Lower leg skin (tissue), 4 donors: ENCODE measurements at places on chromosomes 3 and 15. TPM values are rescaled to one million over a fixed set of nuclear protein-coding genes. Genes with fewer than 3 reads are reported as not detected.

DNA sequence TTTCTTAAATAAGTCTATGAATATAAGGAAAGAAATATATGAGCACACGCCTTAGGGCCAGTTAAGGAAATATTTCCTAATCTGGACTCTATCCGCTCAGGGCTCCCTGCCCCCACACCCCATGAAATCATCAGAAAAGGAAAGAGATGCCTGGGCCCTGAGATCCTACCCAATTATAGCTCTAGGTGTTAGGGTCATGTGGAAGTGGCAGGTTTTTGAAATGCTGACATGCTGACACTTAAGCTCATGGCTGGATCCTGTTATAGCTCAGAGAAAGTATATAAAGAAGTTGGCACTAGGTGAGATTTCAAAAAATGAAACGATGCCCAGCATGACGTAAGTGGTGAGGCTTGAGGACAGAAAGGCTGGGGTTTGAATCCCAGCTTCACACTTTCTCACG is 43.5 kb upstream of the AKAP13 start:
- DNase-seq, result no peak

DNA sequence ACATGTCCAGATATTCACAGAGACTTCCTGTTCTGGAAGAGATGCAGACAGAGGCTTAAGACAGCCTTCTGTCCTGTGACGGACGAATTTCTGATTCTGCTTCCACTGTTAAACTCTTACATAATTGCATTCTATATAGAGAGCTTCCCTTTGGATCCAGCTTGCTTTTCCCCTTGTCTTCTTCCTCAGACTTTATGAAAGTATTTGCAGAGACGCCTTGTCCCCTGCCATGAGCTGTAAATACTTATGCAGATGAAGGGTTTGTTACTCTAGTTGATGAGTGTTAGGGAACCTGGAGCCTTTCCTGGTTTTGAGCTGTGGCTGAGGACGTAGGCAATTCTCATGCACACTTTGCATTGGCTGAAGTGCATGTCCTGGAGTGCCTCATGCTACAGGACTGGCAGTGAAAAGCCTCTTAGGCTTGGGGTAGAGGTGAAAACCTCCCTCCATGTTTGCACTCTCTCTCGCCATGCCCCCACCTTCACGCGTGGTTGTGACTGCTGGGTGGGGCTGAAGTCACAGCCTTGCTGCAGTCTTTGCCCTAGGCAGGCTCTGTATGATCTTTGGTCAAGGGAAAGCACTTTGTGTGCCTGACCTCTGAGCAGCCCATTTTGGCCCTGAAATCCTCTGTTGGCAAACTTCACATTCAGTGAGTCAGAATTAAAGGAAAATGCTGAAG is 286.6 kb downstream of the PTPRG start:
- DNase-seq, result peak; percentile 35

The LRIG1 gene
- 85.3 TPM for total RNA-seq

DNA sequence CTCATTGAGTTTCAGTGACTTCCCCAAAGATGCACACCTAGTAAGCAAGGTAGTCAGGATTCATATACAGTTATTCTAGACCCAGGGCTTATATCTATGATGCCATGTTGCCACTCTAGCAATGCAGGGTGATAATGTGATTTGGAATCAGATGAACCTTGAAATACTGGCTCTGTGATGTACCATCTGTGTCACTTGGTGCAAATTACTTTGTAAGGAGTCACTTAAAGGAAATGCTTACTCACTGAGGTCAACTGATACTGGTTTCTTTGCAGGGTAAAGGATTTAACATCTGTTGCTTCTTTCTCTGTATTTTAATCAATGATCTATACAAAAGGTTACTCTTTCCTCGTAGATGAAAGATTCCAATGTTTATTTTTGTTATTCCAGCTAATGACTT is 10.8 kb downstream of the ASB14 start:
- DNase-seq, result no peak

DNA sequence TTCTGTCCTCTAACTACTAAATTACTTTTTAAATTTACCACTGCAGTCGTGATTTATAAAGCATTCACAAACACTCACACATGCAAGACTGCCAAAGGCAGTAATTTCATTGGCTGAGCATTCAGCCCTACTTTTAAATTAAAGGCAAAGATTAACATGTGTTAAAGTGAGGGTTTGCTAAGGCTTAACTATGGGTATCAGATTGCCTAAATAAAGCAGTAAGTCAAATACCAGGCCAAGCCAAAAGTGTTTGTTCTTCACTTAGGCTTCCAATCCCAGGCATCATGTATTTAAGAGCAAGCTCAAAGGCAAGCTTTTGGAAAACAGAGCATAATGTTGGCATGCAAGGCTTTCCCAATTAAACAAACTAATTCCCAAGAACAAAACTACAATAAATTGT is 187.3 kb downstream of the SUCNR1 start:
- no peak for DNase-seq

The GOLGA6D gene
- total RNA-seq, result 0.08 TPM

- DNase-seq, result no peak
Observed at GRCh38 chr15:60704129-60704528, 225.2 kb upstream of the ICE2 start.

The AADACL2 gene
- 73.1 TPM for total RNA-seq

The TEX9 gene
- total RNA-seq, result 6.0 TPM

DNA sequence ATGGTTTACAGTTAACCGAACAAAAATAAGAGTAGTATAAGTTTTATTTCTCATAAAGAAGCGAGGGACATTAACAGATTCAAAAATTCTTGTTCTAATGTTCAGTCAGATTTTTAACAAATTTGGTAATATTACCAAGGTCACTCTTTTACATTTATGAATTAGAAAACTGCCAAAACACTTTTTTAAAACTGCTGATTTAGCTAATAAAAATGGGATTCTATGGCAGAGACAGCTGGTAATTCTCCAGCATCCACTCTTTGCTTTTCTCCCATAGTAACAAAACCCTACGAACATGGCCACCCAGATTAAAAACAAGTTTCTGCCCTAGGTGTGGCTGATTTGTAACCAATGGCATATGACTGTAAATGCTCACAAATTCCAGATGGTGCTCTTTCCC is 71.2 kb downstream of the GPR160 start:
- DNase-seq, result no peak

DNA sequence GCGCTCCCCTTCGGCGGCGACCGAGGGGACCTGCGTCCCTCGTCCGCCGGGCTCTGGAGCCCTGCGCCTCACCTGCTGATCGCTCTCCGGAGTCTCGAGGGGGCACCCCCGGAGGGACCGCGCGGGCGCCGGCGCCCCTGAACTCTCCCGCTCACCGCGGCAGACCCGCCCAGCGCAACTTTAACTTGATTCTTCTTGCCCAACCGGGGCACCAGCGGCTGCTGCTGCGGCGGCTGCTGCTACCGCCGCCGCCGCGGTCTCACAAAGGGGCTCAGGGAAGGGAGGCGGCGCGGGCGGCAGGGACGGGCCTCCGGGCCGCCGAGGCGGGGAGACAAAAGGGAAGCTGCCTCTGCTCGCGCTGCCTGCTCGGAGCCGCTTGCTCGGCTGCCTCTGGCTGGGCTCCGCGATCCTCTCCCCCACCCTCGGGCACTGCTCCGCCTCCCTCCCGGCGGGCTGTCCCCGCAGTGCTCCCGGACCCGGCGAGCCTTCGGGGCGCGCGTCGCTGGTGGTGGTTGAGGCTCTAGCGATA is at the start of gene PPM1L:
Gene PPM1L, plus strand, starts transcription at position 456 of the 529 bp plus-strand sequence.
- peak; percentile 37 for DNase-seq

- no peak for DNase-seq
Observed at GRCh38 chr3:124201226-124201625, 209.3 kb upstream of the ROPN1 start.

DNA sequence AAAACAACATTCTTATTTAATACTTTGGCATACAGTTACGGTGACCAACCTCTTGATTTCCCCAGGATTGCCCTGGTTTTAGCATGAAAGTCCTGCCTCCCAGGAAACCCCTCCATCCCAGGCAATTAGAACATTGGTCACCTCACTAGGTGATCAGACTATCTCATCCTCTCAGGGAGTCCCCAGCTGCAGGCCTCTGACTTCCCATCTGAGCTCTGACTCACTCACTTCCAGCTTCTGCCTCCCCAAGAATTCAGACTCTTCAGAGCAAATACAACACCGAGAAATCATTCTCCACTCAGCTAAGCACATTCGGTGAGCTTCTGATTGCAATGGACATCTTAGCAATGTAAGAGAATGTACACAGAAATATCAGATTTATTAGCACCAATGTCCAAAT is 92.4 kb upstream of the HES1 start:
- DNase-seq, result no peak

- no peak for DNase-seq
Observed at GRCh38 chr3:142022381-142022780, 127.0 kb downstream of the TFDP2 start.

DNA sequence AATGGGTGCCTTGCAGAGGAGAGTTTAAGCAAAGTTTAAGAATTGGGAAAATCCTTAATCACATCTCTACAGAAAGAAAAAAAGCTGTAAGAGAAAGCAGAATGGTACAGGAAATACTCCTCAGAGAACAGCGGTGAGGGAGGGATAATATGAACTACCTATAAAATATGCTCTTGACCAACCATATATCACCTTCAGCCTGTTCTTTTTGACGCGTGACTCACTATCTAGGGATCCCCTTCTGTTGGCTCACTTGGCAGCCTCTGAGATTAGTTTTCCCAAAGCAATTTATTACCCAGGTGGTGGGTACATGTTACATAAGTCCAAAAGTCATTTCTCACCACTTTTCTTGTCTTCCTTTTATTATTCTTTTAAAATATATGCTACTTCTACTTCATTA is 97.7 kb downstream of the CNTN6 start:
- no peak for DNase-seq

DNA sequence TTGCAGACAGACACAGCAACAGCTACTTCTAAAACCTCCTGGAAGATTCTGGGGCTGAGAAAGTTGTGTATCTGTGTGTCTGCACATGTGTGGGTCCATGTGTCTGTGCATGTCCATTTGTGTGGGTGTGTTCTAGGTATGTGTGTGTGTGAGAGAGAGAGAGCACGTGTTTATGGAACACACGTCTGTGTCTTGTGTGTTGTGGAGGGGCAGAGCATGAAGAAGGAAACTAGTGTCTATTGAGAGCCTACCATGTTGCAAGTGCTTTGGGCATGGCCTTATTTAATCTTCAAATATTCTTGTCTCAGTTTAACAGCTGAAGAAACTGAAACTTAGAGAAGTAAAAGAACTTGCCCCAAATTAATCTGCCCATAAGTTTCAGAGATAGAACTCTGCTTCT is 327.5 kb downstream of the UACA start:
- no peak for DNase-seq

DNA sequence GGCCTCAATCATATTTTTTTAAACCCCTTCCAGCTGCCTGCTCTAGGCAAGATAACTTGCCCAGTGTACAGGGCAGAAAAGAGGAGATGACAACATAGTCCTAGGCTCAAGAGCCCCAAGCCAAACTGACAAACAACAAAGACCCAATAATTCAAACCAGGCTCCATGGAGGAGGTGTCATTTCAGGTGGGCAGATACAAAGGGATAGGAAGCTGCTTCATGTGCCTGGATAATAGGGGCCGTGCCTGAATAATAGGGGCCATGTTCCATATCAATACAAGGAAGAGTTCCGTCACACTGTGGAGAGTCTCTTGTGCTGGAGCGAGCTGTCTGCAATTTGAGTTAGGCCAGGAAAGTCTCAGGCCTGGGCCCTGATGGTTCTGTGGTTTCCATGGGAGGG is 35.4 kb upstream of the TRIM71 start:
- DNase-seq, result no peak

The FRMD5 gene
- 0.15 TPM for total RNA-seq

DNA sequence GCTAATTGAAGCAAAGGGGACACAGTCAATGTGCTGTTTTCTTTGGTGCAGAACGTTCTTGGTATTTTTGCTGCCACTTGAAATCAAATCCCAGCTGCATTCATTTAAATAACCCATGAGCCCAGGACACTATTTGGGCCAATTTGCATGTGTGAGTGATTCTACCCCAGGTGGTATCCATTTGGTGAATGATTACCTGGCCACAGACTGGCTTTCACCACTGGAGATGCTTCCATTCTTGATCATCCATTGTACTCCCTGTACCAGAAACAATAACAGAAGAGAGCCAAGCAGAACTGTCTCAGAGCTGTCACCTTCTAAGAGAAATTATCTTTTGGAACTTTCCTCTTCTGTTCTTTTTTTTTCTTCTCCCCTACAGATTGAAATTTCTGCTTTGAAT is 139.7 kb upstream of the RARB start:
- DNase-seq, result no peak
